Peyer's patch (tissue), 4 donors: ENCODE measurements at places on chromosomes 11 and 22. TPM values are rescaled to one million over a fixed set of nuclear protein-coding genes. Genes with fewer than 3 reads are reported as not detected.

The CBLIF gene
- not detected for total RNA-seq

The XNDC1N gene
- total RNA-seq, result 24.0 TPM

The HIC2 gene
- total RNA-seq, result 5.4 TPM

The HEPN1 gene
- total RNA-seq, result not detected

The LGR4 gene
- total RNA-seq, result 115 TPM

The LIF gene
- 7.4 TPM for total RNA-seq

The VPREB3 gene
- total RNA-seq, result 29.7 TPM
